PC-3 (cell line): ENCODE measurements at places on chromosomes 3 and 15. TPM values are rescaled to one million over a fixed set of nuclear protein-coding genes. Genes with fewer than 3 reads are reported as not detected.

- DNase-seq, result no peak
Measured at GRCh38 chr3:4551051-4551711, 58.0 kb downstream of the ITPR1 start.

Gene LSAMP
- total RNA-seq, result 0.15 TPM in 1 of 2 replicates, not detected in the other

DNA sequence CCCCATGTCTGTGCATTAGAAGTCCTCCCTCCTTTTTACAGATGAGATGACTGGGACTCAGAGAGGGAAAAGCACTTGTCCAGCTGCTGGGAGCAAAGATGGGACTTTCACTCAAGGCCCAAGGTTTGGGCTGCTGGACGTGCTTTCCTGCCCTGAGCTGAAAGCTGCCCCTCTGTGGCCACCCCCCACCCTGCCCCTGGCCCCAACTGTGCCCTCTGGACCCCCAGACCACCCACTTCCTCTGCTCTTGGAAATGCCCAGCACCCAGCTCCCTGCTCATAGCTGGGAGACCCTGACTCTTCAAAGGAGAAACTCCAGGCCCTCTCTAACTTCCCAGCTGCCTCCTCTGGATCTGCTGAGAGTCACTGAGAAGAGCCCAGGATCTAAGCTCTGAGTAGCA lies 20.7 kb downstream of the GRIP2 start:
- DNase-seq, result no peak

DNA sequence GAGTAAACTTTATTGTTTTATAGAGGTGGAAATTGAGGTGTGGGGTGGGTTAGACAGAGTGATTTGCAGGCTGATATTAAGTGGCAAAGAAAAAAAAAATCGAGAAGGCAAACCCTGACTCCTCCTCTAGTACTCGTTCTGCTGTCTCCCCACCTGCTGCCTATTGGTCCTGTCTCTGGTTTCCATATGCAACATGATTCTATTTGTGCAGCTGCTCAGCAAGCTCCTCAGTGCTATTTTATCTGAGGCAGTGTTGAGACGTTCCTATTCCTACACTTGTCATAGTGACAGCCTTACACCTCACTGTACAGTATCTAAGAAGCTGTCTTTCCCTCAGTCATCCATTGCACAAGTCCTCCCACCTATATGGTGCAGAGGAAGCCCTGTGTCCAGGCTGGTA lies 45.1 kb downstream of the RSL24D1 start:
- DNase-seq, result no peak

GRCh38 chr15:95327183-95327525 lies 1003.3 kb upstream of the NR2F2 start:
- DNase-seq, result no peak

GRCh38 chr3:174547801-174548435 lies 311.2 kb upstream of the NAALADL2 start:
- DNase-seq, result no peak

Gene MYRIP
- total RNA-seq, result not detected in 2 replicates

GRCh38 chr3:159273608-159274007 lies 471.8 kb downstream of the MFSD1 start:
- DNase-seq, result peak; percentile 68

Gene TNK2
- 43.7 and 49.3 TPM in 2 replicates for total RNA-seq

Gene IGSF11
- total RNA-seq, result 0.66 TPM in 1 of 2 replicates, not detected in the other

GRCh38 chr15:48802867-48803266 lies 8.0 kb downstream of the CEP152 start:
- DNase-seq, result peak; percentile 67
